ENCODE measurements at places on chromosomes 7 and 10.

DNA sequence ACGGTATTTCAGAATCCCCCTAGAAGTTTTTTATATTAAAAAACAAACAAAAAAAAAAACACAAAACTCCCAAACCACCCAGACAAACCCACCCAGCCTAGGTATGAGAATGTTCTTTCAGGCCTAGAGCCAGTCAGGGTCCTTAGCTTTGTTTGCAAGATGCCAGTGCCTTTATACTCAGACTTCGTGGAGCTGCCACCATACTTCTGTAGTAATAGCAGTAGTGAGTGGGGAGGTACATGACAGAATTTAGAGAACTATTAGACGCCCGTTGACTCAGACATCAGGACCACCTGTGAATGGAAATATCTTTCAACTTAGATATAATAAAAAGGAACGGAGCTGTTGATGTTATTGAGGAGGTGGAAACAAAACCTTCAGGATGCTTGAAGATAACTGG, 138.2 kb upstream of the MKLN1 start:
- DNase-seq, result no peak

DNA sequence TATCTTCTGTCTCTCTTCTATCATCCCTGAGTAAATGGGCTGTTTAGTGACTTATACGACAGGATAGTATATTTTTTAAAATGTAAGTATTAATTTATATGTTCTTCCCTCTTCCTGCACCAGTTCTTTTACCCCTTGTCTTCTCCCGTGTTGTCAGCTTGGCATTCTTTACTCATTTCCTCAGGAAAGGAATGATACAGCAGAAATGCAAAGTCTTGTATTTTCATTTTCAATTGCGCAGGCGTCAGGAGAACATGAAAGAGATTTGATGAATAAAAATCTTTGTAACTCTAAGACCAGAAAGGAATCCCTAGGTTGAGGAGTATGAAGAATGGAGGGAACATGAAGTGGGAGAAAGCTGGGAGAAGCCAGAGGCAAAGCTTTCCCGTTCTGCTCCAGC, 18.8 kb upstream of the VPS41 start:
- DNase-seq, result no peak

GRCh38 chr10:113171662-113172061, 221.6 kb downstream of the TCF7L2 start:
- DNase-seq, result no peak

GRCh38 chr7:44587843-44588711, 6.0 kb upstream of the TMED4 start:
- no peak for DNase-seq

- DNase-seq, result peak; percentile 2
Measured at GRCh38 chr7:144437370-144438191, 34.1 kb upstream of the NOBOX start.

GRCh38 chr7:149884541-149884940, 10.8 kb downstream of the ATP6V0E2 start:
- DNase-seq, result no peak

- DNase-seq, result no peak
Measured at GRCh38 chr7:32163141-32163806, 93.1 kb upstream of the PDE1C start.

DNA sequence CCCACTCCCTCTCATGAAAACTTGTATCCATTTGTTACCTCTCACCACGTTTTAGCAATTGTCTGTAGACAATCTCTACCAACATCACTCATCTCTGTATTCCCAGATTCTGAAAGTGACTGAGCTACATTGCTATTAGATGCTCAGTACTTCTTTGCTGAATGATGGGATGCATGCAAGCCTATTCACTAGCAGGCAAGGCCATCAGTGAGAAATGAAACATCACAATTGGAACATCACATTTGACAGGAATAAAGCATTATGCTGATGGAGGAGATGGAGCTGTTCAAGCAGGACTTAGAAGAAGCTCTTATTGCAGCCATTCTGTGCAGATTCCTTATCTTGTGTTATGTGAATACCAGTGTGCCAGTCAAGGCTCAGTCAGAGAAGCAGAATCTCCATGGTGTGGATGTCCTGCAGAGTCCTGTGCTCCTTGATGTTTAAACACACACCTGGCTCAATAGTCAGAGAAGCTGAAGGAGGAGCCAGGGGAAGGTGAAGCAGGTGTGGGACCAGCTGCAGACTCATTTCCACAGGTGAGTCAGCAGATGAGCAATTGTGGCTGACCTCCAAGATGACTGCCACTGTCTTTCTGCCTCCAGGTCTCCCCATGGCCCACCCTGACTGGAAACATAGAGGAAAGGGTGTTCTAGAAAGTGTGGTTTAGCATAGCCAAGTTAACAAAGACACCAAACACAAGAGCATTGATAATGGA, 965.5 kb downstream of the GRID1 start:
- DNase-seq, result no peak

DNA sequence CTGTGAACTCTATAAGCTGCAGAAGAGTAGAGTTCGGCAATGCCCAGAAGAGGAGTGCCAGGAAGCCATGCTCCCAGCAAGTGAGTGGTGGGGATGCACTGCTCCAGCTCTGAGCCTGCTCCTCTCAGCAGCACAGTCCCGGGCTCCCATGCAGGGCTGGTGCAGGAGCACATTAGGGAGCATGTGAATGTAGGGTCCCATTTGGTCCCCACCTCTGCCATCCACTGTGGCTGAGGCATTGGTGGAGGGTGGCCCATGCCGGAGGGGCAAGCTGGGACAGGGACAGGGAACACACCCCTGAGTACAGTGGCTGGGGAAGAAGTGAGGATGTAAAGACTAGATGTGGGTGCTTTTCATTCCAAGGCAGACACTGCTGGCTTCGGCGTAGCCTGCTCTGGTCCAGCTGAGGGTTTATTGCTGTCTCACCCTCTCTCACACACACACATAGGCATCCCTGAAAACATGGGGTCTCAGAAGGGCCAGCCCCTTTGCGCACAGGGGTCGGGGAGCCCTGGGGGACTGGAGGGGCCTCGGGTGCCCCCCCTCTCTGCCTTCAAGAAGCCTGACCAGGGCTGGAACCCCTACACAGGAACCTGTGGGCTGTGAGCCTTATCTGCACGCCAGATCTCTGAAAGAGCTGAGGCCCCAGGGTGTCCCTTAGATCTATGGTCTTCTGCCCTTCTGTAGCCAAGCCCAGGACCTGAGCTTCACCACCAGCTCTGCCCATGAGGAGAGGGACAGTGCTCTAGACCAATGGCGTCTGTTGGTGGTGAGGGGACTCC, 341.0 kb downstream of the TCERG1L start:
- DNase-seq, result no peak

DNA sequence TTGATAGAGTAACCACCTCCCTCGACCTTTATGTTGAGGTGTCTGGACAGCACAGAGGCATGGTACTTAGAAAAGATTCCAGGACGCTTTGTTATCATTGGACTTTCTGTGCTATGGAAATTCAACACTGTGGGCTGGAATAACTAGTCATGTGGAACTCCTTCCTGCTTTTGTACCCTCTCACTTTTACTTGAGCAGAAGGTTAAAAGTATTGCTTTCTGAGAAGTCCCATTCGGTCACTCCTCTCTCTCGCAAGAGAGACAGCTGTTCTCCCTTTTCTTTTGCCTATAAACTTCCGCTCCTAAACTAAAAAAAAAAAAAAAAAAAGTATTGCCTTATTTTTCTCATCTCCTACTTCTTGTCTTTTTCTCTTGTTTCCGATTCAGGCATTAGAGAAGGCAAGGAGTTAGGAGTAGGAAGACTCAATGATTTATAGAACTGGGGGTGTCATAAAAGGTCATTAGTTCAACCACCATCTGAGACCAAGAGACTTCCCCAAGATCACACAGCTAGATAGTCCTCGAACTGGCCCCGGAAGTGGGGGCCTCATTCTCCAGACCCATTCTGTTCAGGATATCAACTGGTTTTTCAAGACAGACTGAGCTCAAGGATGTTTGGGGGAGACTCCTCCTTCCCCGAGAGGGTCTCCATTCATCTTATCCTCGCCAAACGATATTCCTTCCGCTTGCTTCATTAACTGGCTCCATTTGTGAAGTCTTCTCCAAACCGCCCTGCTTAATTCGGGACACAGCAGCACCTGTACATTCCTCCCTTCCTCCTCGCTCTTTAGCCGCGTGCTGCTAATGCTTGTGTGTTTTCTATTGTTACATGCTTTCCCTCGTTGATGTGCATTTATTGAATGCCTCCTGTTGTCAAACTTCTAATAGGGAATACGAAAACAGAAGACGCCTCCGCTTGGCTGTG, 995 bp upstream of the INPP5F start:
- DNase-seq, result no peak

DNA sequence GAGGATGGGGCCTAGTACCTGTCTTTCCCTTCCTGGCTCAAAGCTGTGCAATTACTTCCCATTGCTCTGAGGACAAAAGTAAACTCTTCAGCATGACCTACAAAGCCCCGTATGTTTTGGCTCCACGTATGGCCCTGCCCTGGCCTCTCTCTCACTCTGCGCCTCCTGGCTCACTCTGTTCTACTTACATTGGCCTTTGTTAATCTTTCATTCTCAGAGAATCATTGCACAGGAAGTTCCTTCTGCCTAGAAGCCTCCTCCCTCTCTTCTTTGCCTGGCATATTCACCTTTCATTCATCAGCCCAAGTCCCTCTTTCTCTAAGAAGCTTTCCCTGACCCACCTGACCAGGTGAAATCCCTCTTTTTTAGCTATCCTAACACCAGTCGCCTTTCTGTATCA, 23.9 kb downstream of the LIPM start:
- no peak for DNase-seq
